ENCODE measurements at places on chromosomes 2 and 18. TPM values are rescaled to one million over a fixed set of nuclear protein-coding genes. Genes with fewer than 3 reads are reported as not detected.

Gene ZNF804A
- total RNA-seq = not detected

DNA sequence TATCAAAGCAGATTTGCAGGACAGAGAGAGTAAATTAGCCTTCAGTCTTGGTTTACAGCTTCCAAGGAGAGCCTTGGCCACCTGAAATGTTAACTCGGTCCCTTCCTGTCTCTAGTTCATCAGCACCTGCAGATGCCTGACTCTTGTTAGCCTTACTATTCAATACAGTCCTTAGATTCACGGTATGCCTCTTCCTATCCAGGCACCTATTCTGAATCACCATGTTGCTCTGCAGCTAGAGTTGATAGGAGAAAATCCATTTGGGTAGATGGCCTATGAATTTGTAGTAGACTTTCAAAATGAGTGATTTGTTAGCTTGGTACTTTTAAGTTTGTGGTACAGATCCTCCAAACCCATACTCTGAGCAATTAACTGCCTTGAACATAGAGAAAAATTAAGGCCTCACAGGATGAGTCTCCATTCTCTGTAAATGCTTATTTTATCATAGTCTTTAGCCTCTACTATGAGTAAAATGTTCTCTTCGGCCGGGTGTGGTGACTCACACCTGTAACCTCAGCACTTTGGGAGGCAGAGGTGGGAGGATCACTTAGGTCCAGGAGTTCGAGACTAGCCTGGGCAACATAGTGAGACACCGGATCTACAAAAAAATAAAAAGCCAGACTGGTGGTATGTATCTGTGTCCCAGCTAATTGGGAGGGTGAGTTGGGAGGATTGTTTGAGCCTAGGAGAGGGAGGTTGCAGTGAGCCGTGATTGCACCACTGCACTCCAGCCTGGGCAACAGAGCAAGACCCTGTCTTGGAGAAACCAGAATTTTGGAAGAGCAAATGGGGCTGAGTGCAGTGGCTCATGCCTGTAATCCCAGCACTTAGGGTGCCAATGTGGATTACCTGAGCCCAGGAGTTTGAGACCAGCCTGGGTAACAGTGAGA lies 32.9 kb downstream of the PTCD3 start:
- no peak for DNase-seq

GRCh38 chr2:71561441-71562267 lies 108.3 kb downstream of the DYSF start:
- no peak for DNase-seq

- DNase-seq = no peak
Measured at GRCh38 chr2:151852260-151853069, 24.2 kb upstream of the ARL5A start.

DNA sequence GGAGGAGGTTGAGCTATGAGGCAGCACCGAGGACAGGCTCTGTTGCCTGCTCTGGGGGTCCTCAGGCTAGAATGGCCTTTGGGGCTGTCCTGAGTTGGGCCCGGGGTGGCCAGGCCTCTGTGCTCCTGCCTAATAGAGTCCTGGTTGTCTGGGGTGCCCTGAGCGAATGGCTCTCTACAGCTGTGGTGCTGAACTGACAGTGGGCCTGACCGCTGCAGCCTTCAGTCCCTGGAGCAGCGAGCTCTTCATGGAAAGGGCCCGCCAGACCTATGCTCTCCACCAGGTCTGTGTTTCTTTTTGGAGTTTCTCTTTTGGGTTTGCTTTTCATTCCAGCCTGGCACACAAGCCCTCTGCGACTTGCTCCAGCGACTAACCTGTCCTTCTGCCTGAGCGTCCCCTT lies 679.0 kb upstream of the RAB6C start:
- no peak for DNase-seq

GRCh38 chr2:9638532-9638931 lies 7.7 kb upstream of the YWHAQ start:
- peak; percentile 70 for DNase-seq

Measured in right lobe of liver (tissue), 6 donors.